Stimulated activated CD8-positive, alpha-beta memory T cell treated with anti-CD3 and anti-CD28 coated beads, Interleukin-2, amount 100 ng/mL, for 1 hour (primary cell): ENCODE measurements at places on chromosomes 6 and 20.

DNA sequence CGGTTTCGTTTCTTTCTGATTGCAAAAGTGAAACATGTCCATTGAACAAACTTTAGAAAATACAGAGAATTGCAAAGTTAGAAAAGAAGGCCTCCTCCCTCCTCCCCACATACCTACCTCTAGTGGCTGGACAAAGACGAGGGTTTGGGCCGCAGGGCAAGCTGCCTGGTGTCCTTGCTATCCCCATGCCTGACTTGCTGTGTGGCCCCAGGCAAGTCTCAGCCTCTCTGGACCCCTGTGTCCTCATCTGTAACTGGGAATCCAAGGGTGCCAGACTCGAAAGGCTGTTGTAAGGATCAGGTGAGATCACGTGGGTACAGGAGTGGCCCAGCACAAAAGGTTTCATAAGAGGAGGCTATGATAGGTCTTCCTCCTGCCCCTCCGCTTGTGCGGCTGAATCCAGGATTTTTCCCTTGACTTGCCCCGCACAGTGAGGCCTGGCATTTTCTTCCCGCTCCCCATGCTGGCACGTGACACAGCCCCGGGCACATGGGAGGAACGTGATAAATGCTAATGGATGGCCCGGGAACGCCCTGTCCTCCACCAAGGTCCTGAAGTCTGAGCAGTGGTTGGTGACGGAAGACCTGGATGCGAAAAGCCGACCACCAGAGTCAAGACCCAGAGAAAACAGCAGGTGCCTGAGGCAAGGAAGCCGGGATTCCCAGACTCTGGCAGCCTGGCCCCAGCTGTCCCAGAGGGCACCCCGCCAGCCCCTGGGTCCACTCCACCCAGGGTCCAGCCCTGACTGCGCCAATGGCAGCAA, 55.8 kb downstream of the UBE2V1 start:
- DNase-seq = no peak

GRCh38 chr20:13672690-13673089, 34.0 kb upstream of the TASP1 start:
- no peak for DNase-seq

GRCh38 chr20:38084425-38084951, 50.9 kb downstream of the RPRD1B start:
- no peak for DNase-seq

- no peak for DNase-seq
These were observed 5.2 kb downstream of the RBM38 start for GRCh38 chr20:57396212-57396983.

DNA sequence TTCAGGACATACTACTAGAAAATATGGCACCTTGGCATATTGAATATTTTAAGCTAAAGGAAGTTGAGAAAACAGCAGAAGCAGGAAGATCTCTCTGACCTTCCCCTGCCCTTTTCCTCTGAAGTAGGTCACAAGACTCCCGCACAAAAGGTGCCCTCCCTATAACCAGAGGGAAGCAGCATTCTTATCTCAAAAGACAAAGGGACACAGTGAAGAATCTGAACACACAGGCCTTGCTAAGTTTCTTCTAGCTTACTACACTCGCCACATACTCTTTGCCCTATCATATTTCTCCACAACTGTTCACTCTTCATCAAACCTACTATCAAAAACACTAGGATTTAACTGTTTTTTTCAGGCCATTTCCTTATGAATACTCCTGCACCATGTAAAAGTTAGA, 151.2 kb downstream of the ELOVL4 start:
- no peak for DNase-seq
